Substantia nigra (tissue), 51 donors: ENCODE measurements at places on chromosomes 3 and 15.

GRCh38 chr3:72336821-72337479 is 511.3 kb downstream of the SHQ1 start:
- no peak for DNase-seq

DNA sequence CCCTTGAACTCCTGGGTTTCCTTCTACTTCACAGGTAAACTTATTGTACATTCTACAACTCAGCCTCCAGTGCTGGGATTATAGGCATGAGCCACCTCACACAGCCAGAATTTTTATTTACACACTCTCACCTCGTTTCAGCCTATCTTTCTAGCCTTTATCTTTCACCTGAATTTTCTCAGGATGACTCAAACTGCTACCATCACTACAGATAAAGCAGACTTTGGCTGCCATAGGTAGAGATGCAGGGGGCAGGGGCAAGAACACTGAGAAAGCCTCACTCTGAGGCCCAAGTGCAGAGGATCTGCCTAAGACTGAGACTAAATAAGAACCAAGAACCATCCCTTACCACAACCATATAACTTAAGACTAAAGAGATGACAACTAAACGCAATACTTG is 59.0 kb downstream of the ETFA start:
- DNase-seq: no peak

DNA sequence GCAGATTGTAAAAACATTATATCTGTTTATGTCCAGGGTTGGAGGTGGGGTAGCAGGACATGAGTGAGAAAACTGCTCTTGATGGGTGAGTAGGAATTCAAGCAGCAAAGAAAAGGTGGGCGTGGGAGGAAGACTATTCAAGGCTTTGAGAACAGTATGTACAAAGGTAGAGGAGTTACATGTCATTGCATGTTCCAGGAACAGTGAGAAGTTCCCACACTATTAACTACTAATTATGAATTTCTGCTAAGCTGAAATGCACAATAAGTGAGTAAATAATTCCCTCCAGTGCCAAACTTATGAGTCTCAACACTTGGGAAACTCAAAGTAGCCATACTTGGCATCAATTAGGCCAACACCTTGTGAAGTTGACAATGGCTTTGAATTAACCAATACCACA is 80.1 kb downstream of the SRGAP3 start:
- DNase-seq: no peak

DNA sequence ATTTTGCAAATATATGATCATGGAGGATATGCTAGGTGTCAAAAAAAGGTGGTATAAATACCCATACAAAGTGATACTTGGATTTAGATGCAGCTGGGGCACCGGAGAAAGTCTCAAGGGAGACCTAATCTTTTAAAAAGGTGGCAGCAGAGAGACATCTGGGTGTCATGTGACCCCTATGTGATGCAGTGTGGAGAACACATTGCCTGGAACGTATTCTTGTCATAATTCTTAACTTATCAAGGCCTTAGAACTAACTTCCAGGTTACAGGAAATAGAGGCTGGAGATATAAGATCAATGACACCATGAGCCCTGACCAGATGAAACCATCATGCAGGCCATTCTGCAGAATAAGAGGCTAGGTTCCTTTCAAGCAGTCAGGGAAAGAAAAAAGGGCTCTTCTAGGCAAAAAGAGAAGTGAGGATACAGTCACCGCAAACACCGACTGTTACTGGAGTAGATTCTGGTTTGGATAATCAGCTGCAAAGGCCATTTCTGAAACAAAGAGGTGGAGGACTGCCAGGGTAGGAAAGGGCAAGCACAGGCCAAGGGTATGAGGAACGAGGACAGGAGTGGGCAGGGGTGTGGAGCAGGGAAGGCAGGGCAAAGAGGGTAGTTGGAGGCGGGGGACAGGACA is 100.6 kb downstream of the OXNAD1 start:
- no peak for DNase-seq

DNA sequence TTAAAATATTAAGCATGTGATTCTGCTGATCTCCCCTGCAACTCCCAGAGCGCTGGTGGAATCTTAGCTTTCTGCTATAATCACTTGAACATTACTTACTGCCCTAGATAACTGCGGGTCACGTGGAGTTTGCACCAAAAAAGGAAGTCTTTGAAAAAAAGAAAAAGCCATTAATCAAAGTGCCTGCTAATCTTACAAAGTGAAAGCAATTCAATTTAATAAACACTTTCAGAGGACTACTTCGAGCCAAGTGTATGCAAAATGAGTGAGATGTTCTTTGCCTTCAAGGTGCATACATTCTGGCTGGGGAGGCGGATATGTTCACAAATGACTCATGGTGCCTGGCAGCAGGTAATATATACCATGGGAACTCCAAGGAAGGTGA is 109.9 kb upstream of the GAP43 start:
- DNase-seq: no peak

- DNase-seq: no peak
These were observed 97.8 kb downstream of the IGSF11 start for GRCh38 chr3:118936811-118937210.

DNA sequence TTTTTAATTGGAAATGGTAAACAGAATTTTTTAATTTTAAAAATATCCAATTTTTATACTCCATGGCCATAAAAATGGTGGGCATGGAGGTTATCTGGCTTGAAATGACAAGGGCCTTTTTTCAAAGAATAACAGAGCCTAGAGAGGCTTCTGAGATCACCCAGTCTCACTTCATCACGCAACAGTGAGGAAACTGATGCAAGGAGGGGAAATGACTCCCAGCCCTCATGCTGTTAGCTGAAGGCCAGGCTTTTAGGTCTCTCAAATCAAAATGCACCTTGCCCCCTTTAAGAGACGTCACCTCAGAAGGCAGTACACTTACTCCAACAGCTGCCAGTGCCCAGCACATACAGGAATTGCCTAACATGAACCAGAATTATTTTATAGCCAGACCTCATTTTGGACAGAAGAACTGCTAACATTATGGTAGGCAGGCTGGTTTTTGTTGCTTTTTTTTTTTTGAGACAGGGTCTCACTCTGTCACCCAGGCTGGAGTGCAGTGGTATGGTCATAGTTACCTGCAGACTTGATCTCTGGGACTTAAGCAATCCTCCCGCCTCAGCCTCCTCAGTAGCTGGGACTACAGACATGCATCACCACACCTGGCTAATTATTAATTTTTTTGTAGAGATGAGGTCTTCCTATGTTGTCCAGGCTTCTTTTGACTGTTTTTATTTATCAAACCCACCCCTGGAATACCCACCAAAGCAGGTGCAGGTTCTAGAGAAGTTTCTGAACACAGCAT is 9.1 kb downstream of the RAB43 start:
- no peak for DNase-seq

- DNase-seq: no peak
These were observed 25.2 kb downstream of the PLXNB1 start for GRCh38 chr3:48404440-48405342.

DNA sequence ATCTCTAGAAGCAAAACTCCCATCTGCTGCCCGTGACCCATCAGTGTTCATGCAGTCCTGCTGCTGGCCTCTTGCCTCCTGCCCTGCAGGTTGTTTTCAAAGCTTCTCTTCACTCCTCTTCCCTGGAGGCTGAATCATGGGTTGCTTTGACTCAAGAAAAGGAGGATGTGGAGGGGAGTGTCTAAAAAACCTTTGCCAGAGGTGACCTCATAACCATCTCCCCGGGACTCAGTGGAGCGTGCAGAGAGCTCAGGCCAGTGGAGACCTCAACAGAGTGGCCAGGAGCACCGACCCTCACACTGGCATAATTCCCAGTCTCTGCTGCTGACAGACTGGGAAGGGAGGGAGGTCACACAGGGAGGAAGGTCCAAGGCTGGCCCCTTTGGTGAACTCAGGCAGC is 60.9 kb upstream of the ITGA11 start:
- no peak for DNase-seq

GRCh38 chr3:10547841-10548783 is 42.7 kb upstream of the ATP2B2 start:
- DNase-seq: no peak

GRCh38 chr3:78703944-78704343 is 1063.9 kb downstream of the ROBO1 start:
- DNase-seq: no peak

GRCh38 chr15:28289694-28290463 is 32.1 kb downstream of the HERC2 start:
- no peak for DNase-seq

- DNase-seq: no peak
These were observed 101.5 kb downstream of the FBXL22 start for GRCh38 chr15:63698692-63699091.

- no peak for DNase-seq
These were observed 847.7 kb downstream of the EPHA3 start for GRCh38 chr3:89955156-89955555.

- DNase-seq: no peak
These were observed 29.8 kb downstream of the CCR3 start for GRCh38 chr3:46272028-46272451.

DNA sequence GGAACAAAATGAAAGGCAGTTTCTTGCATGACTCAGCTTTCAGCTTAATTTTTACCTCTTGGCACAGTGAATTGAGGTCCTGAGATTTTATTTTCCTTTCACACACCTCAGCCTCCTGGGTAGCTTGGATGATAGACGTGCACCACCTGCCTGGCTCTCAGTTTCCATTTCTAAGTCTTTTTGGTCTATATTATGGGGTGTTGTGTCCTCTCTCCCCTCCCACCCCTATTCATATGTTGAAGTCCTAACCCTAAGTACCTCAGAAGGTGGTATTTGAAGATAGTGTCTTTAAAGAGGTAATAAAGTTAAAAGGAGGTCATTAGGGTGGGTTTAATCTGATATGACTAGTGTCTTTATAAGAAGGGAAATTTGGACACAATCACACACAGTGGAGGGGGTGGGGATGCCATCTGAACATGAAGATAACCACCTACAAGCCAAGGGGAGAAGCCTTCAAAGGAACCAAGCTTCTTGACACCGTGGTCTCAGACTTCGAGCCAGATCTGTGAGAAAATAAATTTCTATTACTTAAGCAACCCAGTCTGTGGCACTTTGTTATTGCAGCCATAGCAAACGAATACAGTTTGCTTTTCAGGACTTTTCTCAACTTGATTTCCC is 85.2 kb downstream of the STRIT1 start:
- no peak for DNase-seq

GRCh38 chr3:150439657-150440056 is 31.6 kb downstream of the TSC22D2 start:
- no peak for DNase-seq

GRCh38 chr3:194087995-194088855 is 47.7 kb upstream of the HES1 start:
- no peak for DNase-seq

GRCh38 chr3:58355179-58355578 is 22.5 kb downstream of the PXK start:
- no peak for DNase-seq

DNA sequence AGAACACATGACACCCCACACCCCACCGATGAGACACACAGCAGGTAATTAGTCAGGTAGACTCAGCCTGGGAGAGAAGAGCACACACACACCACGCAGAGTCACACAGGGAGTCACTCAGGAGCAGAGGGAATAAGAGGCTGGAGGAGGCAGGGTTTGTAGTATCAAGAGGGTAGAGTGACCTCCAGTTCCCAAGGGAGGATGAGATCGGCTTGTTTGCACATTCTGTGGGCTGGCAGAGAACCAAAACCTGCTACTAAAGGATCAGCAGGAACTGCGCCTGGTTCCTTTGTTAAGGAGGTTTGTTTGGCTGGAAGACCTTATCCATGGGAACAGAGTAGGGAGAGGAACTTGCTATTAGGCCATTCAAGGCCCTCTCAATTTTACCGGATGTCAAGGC is 281.4 kb upstream of the SLCO3A1 start:
- no peak for DNase-seq

DNA sequence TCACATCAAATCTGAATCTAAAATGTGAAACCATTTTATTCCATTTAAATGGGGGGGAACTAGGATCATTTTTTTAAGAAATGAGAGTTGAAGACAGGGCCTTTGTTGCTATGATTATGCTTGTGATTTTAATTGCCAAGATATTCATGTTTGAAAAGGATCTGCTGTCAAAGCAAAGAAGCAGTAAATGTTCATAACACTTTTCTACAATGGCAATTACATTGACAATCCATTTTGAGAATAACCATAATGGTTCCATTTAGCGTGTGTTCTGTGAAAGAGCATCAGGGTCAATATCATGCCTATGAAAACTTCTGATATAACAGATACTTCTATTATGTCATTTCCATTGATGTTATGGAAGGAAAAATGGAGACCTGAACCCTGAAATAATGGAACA is 745.8 kb upstream of the SGO1 start:
- DNase-seq: no peak

DNA sequence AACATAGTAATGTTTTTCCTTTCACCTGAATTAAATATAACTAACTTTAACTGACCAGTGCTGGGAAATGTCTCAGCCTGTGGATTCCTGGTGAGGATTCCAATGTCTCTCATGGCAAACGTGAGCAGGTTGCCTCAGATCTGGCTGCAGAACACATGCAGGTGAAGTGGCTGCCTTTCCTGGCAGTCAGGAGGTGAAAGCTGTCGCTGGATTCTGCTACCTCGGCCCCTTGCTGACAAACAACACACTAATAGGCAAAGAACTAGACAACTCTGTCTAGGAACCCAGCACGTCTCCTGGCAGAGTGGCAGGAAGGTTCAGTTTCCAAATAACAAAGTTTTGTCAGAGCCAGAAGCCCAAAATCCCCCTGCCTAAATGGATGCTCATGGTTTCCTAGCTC is 400.8 kb upstream of the PPP2R3A start:
- no peak for DNase-seq

DNA sequence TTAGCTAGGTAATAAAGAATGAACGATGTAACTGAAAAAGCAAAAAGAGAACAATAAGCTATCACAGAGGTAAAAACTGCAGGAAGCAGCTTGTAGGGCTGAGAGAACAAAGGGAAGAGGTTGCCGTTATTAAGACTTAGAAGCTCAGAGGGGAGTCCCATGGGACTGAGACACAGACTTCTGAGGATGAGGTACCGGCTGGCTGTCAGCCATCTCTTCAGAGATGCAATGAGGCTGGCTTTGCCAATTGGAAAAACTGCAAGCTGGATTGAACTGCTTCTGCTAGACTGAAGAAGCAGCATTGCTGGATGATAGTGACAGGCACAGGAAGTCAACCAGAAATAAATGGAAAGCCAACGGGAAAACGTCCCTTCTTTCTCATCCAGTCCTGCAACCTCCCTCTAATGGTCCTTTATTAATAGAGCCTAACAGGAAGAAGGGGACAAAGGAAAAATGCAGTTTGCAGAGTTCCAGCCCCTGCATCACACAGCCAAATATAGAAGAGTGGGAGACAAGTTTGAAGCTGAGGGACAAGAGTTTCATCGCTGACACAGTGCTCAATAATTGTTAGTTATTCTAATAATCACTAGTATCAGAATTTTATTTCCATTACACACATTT is 21.1 kb upstream of the KLHL6 start:
- DNase-seq: no peak
